Upper lobe of right lung (tissue), 1 donor: ENCODE measurements at places on chromosomes 12 and 14. TPM values are rescaled to one million over a fixed set of nuclear protein-coding genes. Genes with fewer than 3 reads are reported as not detected.

The TMEM253 gene
- total RNA-seq: 0.67 TPM

The DIABLO gene
- total RNA-seq: 31.9 TPM

The COX8C gene
- not detected for total RNA-seq

The TAS2R8 gene
- total RNA-seq: not detected

- DNase-seq: no peak
These were observed 3.3 kb downstream of the PXN start for GRCh38 chr12:120261951-120262851.

DNA sequence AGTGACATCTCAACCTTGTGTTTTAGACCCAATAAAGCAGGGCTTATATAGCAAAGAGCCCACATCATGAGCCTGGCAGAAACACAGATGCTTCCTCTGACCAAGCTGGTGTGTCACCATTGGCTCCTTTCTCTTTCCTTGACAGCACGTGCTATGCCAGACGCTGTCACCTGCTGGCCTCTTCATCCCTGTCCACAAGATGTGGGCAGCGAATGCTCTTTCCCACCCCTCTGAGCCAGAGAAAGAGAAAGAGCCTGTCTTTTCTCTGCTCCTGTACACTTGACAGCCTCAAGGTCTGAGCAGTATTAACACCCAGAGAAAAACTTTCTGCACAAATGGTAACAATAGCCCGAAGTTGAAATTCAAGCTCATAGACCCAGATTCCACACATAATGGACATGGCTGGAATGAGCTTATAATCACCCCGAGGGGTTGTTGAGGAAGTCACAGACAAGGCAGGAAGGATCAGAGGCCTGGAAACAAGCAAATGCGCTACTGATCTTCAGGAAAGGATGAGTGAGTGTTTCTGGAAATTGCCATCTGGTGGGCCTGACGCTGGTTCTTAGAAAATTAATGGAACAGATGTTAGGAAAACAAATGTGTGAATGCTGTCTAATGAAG, 8.9 kb downstream of the TGFB3 start:
- DNase-seq: no peak

DNA sequence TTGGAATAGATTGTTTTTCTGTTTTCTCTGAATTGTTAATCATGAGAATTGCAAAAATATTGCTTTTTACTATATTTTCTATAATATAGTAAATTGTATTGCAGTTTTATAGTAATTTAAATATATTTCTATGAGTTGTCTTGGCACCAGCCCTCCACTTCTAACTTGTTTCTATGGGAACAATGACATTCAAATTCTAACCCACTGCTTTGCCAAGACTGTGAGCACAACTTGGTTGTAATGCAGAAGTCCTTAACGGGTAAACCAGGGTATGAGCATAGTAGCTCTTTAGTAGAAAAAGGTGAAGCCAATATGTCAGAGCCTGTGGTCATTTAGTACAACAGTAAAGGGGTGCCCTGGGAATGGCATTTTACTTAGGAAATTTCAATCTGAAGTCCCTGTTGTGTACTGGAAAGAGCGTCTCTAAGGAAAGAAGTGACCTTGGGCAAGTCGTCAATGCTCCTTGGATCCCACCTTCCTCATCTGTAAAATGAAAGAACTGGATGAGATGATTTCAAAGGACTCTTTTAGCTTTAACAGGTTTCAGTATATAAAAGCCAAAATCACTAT, 283.3 kb downstream of the ATP23 start:
- no peak for DNase-seq

DNA sequence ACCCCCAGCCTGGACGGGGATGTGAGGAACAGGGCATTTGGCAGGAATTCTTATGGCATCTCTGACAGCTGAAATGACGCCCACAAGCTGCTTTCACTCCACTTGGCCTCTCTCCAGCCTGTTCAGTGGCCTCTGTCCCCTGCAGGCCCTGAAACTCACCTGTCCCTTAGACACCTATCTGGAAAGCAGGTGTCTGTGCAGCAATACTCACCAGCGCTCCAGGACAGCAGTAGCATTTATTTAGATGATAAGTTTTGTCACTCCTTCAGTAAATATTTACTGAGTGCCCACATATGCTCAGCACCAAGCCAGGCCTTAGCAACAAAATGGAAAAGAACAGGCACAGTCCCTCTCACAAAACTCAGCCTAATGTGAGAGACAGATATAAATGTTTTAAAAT, 311.1 kb upstream of the FKBP4 start:
- no peak for DNase-seq

GRCh38 chr12:16112612-16113560, 164.6 kb downstream of the SLC15A5 start:
- DNase-seq: no peak

DNA sequence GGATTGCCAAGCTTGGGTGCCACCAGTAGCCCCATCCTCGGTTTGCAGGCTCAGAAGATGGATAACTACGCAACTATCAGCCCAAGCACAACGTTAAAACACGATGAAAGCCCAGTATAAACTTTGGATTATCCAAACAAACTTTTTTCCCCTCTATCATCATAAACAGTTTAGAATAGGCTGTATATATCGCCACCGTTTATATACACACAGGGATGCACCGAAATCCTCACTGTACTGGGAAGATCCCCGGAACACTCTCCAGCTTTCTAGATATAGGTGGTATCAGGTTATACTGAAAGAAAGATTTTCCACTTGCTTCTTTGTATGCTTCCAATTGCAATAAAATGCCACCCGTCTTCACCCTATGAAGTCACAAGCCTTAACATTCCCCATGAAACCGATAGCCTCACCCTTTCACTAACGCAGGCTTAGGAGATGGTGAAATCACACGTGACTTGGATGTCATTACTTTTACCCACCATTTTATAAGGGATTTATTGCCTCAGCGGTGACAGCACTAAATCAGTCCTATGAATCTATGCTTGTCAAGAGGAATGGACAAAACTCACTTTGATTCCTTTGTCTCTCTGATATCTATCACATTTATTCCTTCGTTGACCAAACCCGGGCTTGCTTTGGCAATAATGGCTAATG, 207.6 kb upstream of the FOXN3 start:
- DNase-seq: no peak
